ENCODE measurements at places on chromosomes 3 and 15. TPM values are rescaled to one million over a fixed set of nuclear protein-coding genes. Genes with fewer than 3 reads are reported as not detected.

LSMEM2 gene
- 0.15 TPM for total RNA-seq

ANKUB1 gene
- not detected for total RNA-seq

KNG1 gene
- total RNA-seq = not detected

IL5RA gene
- not detected for total RNA-seq

KIF7 gene
- total RNA-seq = 11.9 TPM

ZDHHC3 gene
- 48.3 TPM for total RNA-seq

Data from A375 (cell line).